Astrocyte (in vitro differentiated cells and primary cell): ENCODE measurements at places on chromosomes 13 and 19. TPM values are rescaled to one million over a fixed set of nuclear protein-coding genes. Genes with fewer than 3 reads are reported as not detected.

RNASEH2A gene
- total RNA-seq, result 5.4 and 10.5 TPM in 2 replicates

MYH14 gene
- not detected in 2 replicates for total RNA-seq

GPR183 gene
- total RNA-seq, result 4.9 and 5.6 TPM in 2 replicates

DNA sequence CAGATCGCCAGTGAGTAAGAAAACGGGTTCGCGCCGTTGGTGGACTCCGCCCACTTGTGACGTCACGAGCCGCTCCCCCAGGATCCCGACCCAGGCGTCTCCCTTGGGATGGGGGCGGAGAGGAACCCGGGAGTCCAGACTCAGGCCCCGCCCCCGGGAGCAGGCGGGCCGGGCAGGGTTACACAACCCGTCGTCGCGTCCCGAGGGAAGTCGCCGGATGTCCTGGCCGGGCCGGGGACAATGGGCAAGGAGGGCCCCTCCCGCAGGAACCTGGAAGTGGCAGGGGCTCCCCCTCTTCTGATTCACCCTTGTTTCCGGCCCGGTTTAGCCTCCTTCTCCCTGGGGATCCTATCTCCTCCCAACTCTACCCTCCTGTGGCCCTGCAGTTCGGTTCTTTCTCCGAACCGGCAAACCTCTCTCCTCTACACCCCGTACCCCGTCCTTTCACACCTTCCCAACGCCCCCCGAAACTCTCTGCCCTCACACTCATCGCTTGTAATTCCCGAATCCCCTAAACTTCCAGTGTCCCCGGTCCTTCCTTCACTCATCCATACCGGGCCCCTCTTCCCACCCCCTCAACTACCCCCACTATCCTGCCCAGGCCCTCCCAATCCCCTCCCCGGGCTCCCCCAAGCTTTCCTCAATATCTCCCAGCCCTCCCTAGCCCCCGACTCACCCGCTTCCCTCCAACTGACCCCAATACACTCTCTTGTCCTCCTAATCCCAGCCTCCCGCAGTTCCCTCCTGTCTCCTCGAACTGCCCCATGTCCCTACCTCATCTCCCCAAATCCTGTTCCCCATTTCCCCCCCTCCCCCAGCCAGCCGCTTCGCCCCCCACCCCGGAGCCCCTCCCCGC is 20.0 kb upstream of the ERCC1 start:
- peak; percentile 63 for DNase-seq

GRCh38 chr19:40503320-40503695 is 36.5 kb downstream of the SPTBN4 start:
- no peak for DNase-seq

- no peak for DNase-seq
Measured at GRCh38 chr13:73714522-73714921, 419.7 kb downstream of the KLF12 start.

- DNase-seq, result no peak
Measured at GRCh38 chr13:95343944-95344343, 42.7 kb upstream of the ABCC4 start.

- no peak for DNase-seq
Measured at GRCh38 chr19:401866-402511, 7.0 kb downstream of the C2CD4C start.

DNA sequence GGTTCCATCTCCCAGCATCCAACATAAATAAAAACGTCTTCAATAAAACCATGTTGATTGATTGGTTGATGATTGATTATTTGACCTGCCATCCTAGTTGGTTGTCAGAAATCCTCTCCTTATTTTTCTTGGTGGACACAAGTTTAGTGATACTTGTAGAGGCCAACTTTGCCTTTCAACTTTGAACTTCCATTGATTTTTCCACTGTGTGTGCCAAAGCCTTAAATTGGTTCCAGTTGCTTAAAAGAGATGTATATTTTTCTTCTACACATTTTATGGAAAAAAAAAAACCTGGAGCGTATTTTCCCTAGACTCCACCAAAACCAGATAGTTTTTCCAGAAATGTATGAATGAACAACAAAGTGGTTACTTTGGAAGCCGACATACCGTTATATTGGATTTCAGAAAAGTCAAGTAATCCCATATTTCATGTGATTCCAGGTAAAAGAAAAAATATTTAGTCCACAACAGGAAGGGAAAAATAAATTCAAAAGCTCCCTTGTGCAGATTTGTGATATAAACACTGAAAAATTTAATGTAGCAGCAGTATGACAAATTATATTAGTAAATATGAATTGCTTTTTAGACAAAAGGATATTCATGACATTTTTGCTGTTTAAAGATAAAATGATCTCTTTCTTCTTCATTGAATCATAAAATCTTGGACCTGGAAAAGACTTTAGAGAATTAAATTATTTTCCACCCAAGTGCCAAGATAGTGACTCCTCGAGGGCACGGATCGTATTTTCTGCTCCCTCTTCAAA is 85.2 kb downstream of the MBNL2 start:
- DNase-seq, result no peak

DNA sequence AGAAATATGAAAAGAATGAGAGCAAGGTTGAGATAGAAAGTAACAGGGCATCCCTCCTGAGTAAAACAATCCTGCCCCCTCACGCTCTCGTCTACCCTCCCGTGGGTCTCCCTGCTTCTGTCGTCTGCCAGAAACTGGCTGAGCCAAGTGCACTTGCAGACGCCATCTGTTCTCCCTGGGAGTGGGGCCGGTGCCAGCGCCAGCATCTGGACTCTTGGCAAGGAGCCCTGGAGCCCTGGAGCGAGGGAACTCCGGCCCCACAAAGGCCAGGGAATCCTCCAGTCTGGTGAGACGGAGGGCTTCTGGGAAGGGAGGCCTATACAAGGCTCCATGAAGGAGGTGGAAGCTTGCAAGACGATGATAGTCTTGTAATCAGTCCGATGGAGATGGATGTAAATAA is 2.3 kb upstream of the TMEM91 start:
- peak; percentile 82 for DNase-seq

DNA sequence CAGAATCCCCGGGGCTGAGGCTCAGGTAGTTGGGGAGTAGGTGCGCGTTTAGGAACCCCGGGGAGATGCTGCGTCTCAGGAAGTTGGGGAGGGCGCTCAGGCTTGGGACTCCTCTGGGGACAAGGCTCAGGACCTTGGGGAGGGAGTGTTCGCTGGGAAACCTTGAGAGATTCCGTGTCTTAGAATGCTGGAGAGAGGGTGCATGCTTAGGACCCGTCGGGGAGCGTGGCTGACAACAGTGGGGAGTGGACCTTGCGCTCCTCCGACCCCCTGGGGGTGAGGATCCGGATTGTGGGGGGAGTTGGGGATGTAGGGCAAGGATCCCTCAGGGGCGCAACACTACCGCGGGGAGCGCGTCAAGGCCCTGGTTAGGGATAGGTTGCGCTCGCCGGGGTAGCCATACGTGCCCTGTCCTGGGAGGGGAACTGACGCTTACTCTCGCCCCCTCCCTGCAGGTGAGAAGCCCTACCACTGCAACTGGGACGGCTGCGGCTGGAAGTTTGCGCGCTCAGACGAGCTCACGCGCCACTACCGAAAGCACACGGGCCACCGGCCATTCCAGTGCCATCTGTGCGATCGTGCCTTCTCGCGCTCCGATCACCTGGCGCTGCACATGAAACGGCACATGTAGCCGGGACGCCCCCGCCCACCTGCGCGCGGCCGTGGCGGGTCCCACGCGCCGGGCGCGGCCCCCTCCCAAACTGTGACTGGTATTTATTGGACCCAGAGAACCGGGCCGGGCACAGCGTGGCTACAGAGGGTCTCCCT is 2.0 kb downstream of the KLF2 start:
- DNase-seq, result no peak
